ENCODE measurements at places on chromosomes 6 and 20.

GRCh38 chr6:105595829-105596228 is 192.9 kb upstream of the PREP start:
- no peak for DNase-seq

GRCh38 chr6:170137911-170138910 is 152.7 kb downstream of the DLL1 start:
- DNase-seq, result no peak

DNA sequence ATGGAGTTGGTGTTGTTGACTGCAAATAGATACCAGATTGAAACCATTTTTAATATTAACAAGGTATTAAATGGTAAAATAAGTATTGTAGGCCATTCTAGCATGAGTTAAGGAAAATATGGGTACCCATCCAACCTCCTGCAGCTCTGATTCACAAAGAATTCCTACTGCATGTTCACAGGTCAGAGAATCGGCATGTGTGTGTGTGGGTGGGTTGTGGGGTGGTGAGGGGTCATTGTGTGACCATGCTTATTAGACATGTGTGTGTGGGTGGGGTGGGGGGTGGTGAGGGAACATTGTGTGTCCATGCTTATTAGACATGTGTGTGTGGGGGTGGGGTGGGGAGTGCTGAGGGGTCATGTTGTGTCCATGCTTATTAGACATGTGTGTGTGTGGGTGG is 3.2 kb downstream of the IYD start:
- DNase-seq, result no peak

DNA sequence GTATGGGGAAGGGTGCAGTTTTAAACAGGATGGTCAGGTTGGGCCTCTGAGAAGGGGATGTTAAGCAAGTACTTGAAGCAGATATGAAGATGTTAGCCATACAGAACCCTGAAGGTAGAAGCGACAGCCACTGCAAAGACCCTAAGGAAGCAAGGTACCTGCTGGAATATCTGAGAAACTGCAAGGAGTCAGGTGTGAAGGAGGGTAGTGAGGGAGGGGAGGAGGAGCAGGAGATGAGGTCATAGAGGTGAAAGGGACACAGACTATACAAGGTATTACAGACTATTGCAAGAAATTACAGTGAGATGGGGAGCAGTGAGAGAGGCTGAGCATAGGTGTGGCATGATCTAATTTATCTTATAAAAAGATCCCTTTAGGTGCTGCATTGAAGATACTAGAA is 22.2 kb upstream of the DEFB112 start:
- no peak for DNase-seq

DNA sequence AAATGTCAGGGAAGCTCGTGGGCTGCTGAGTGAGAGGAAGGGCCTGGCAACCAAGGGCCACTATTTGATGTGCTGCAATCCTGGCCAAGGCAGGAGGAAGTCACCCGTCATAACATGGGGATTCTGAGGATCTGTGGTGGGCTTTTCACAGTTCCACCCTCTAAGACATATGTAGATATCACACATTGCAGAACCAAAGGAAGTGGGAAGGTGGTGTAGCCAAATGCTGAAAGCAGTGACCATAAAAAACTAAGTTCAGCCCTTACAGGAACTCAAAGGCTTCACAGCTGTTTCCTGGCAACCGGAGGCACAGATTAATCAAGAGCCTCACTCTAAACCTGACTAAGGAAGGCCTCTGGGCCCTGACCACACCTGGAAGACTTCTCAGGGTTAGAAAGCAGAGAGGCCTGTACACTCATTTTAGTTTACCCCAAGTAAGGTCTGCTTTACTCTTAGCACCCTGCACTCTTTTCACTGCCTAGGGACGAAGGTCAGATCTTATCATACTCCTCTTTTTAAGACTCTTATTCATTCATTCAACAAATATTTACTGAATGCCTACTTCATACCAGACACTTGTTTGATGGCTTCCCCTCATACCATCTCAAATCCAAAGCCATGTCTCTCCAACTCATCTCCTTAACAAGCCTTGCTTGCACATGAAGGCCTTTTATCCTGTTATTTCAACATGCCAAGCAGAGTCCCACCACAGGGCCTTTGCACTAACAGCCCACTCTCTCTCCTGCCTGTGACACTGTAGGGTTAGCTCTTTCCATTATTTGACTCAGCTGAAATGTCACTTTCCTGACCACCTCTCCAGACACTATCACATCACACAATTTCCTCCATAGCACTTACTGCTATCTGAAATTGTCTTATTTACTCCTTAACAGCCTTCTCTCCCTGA is 2.6 kb downstream of the UBE2V1 start:
- no peak for DNase-seq

DNA sequence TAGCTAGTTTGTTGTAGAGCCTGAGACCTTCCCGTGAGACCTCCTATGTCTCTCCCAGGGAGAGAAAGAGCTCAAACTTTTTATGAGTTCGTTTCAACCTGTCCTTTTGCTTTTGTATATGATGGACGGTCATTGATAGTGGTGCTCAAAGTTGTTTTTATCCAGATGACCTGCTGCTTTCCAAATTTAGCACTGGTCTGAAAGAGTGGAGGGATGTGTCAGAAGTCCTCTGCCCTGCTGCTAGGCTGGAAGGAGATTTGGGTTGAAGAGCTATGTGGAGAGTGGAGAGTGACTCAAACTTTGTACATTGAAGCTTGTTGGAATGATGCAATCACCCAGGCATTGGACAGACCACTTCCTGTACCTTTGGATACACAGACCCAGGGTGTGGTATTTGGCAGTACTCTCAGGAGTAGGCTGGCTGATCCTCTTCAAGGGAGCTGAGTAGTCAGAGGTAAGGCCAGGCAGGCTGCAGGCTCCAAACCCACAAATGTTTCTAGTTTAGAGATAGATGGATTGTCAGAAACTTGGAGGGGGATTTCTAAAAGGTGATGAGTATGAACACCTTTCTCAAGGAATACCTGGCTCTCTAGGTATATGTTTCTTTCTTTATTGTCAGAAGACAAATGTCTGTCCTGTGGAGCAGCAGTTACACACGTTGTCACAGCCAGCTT is 49.4 kb upstream of the RREB1 start:
- peak; percentile 80 for DNase-seq

- no peak for DNase-seq
Observed at GRCh38 chr6:167588181-167588919, 238.4 kb upstream of the AFDN start.

- DNase-seq, result no peak
Observed at GRCh38 chr6:169075915-169076654, 177.6 kb downstream of the THBS2 start.

- no peak for DNase-seq
Observed at GRCh38 chr6:123604067-123604466, 32.7 kb downstream of the TRDN start.

DNA sequence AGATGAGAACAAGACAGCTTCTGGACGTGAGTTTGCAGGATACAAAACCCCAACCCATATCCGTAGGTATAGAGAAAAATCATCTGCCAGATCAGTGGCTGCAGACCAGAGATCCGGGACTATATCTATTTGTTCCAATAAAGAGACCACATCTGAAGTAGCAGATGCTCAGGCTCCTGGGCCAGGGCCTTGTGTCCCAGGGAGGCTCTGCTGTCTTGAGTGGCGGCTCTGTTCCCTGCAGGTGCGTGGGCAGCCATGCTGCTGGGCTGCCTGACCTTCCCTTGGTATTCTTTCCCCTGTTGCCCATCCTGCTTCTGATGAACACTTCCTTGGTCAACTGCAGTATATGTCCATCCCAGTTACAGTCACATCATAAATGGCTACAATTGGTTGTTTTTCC is 34.9 kb downstream of the ERMARD start:
- no peak for DNase-seq

DNA sequence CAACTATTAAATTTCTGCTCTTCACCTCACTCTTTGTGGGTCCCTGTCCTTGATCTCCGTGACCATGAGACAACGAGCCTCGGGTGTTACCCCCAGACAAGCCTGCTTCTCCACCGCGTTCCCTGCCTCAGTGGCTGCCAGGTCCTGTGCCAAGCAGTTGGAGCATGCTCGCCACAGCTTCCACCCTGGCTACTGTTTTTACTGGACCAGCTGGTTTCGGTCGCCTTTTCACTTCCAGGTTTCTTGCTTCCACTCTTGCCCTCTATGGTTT is 5.6 kb downstream of the TP53RK start:
- DNase-seq, result no peak

- peak; percentile 36 for DNase-seq
Observed at GRCh38 chr6:1406306-1407072, 17.1 kb downstream of the FOXF2 start.

DNA sequence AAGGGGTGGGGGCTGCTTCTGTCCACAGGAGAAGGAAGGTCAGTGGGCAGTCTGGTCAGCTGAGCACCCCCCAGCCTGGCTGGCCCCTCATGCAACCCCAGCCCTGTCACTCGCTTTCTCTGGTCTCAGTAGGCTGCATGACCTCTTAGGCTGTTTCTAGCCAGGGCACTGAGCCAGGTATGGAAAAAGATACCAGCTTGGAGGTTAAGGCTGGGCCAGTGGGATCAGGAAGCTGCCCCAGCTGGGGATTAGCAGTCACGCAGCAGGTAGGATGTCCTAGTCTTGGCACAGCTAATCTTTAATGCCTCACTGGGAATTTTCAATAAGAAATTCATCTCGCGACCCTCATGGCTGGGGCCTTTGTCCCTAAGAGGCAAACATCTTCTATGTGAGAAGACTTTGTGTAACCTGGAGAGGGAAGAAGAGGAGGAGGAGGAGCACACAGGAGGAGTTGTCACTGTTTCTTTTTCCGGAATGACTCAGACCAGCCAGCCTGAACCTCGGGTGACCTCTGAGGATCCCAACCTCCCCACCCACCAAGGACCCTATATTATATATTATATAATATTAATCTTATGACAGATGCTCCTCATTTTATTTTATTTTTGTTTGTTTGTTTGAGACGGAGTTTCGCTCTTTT is 2.4 kb upstream of the BPIFA2 start:
- no peak for DNase-seq

DNA sequence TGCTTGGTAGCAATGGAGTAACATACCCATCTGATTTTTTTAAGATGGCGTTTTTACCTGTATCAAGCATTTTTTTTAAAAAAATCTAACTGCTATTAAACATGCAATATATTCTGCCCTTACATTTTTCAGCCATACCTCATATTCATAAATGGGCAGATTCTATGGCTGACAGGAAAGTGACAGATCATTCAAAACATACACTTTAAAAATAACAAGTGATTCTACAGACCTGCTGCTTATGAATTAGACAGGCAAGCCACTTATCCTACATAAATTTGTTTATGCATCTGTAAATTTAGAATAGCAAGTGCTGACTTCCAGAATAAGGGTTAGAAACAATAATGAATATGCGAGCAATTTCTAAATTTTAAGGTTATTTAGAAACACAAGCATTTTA is 82.7 kb downstream of the TBXT start:
- no peak for DNase-seq

DNA sequence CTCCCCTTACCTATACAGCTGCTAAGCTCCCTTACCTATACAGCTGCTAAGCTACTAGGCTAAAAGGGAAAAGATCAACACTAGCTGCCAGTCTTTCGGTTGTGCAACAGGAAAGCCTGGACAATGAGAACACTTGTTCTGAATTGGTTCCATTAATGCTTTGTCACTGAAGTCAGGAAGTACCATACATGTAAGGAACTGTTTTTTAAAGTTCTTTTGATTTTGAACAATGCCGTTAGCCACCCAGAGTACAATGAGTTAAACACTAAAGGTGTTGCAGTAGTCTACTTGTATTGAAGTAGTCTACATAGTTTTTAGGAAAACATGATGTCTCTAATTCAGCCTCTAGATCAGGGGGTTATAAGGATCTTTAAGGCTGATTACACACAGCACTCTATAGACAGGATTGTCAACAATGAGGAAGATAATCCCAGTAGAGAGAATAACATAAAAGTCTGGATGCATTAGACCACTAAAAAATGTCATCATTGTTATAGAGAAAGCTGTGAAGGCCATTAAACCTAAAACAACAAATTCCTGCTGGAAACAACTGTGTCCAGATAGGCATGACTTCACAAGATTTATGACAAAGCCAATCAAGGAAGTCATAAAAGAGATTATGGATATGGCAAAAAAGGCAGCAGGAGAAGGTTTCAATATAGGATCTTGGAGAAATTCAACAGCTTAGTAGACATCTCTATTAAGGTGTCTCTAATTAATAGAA is 306.3 kb downstream of the PHF3 start:
- DNase-seq, result no peak

DNA sequence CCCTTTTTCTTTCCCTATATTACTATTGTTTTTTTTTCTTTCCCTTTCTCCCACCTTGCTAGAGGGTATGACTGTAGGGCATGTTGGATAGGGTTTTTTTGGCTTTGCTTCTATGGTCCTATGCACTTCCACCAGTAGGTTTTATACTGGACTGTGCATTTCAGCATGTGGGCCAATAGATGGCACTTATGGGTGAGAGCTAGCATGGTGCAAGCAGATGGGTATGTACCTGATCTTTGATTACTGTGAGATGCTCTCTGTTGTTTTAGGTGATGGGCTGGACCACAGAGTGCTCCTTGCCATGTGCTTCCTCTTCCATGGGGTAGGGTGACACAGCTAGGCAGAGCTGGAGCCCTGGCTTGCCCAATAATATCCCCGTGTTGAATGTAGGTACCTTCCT is 128.5 kb upstream of the CHD6 start:
- DNase-seq, result no peak

- DNase-seq, result no peak
Observed at GRCh38 chr6:126041516-126041915, 55.2 kb downstream of the TRMT11 start.

GRCh38 chr20:36569847-36570429 is 3.5 kb upstream of the TGIF2 start:
- peak; percentile 42 for DNase-seq

DNA sequence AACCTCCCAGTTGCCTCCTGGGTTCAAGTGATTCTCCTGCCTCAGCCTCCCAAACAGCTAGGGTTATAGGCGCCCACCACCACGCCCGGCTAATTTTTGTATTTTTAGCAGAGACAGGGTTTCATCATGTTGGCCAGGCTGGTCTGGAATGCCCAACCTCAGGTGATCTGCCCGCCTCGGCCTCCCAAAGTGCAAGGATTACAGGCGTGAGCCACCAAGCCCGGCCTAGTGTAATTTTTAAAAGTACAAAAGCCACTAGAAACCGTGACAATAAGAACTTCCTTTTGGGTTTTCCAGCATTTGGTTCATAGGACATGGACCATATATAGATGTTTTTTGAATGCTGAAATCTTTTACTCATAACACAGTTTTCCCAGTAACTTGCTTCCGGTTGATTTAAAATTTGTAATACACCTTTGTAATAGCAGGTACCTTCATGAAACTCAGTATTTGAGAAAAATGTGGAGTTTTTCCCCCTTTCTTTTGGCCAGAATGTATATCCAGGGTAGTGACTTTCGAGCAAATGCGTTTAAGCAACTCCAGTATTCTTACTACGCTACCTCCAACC is 467 bp downstream of the PXT1 start:
- no peak for DNase-seq

GRCh38 chr20:15487030-15487429 is 1086.2 kb downstream of the KIF16B start:
- no peak for DNase-seq

DNA sequence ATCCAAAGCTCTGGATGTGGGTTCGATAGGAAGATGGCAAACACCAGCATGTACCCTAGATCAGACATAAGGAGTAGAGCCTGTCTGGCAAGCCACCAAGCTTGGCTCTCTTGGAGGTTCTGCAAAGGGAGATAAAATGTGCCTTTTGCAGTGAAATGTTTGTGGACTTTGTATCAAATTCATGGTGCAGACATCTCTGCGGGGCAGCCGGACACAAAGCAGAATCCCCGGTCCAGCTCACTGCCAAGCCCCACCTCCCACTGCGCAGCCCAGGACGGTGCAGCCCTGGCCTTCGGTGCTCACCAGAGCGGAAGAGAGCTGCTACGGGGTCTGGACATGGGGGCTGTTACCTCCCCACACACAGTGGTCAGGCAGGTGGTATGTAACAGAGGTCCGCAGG is 333.6 kb upstream of the JARID2 start:
- no peak for DNase-seq
